Activated naive CD8-positive, alpha-beta T cell treated with anti-CD3 and anti-CD28 coated beads, Interleukin-2, amount 10 ng/mL, durations not matched to agents 7 days and 5 days (primary cell): ENCODE measurements at places on chromosomes 2 and 18. TPM values are rescaled to one million over a fixed set of nuclear protein-coding genes. Genes with fewer than 3 reads are reported as not detected.
A peak's percentile ranks its signal among the peaks of the same experiment; 100 is the strongest.

SH2D6 gene
- total RNA-seq: 0.94 TPM

EVX2 gene
- not detected for total RNA-seq

DNA sequence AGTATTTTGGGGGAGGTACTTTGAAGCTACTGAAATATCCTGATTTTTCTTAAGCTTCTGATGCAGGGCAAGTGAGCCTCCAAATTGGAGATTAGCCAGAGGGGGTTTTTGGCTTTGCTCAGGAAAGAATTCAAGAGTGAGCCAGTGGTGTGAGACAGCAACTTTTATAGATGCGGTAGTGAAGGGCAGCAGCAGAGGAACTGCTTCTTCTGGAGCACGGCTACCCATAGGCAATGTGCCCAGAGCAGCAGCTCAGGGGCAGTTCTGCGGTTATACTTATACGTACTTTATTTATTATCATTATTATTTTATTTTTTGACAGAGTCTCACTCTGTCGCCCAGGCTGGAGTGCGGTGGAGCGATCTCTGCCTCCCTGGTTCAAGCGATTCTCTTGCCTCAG, 19.8 kb upstream of the NT5DC4 start:
- H3K27ac ChIP-seq: no peak overlapping the region
- peaks cover 52% of the 10 kb centered on the region for H3K27me3 ChIP-seq
- peaks cover 17% of the 10 kb centered on the region for H3K4me1 ChIP-seq
- DNase-seq: no peak

GRCh38 chr2:166388481-166389070, 12.8 kb upstream of the SCN9A start:
- H3K27me3 ChIP-seq: no peaks in the 10 kb centered on the region
- no peak overlapping the region for H3K4me3 ChIP-seq

C2orf78 gene
- not detected for total RNA-seq

GRCh38 chr2:43453179-43454170, 142.4 kb downstream of the THADA start:
- no peak overlapping the region for H3K27ac ChIP-seq
- H3K36me3 ChIP-seq: peaks cover 27% of the 10 kb centered on the region
- no peaks in the 10 kb centered on the region for H3K27me3 ChIP-seq
- peaks cover 17% of the 10 kb centered on the region for H3K4me1 ChIP-seq
- DNase-seq: no peak

DNA sequence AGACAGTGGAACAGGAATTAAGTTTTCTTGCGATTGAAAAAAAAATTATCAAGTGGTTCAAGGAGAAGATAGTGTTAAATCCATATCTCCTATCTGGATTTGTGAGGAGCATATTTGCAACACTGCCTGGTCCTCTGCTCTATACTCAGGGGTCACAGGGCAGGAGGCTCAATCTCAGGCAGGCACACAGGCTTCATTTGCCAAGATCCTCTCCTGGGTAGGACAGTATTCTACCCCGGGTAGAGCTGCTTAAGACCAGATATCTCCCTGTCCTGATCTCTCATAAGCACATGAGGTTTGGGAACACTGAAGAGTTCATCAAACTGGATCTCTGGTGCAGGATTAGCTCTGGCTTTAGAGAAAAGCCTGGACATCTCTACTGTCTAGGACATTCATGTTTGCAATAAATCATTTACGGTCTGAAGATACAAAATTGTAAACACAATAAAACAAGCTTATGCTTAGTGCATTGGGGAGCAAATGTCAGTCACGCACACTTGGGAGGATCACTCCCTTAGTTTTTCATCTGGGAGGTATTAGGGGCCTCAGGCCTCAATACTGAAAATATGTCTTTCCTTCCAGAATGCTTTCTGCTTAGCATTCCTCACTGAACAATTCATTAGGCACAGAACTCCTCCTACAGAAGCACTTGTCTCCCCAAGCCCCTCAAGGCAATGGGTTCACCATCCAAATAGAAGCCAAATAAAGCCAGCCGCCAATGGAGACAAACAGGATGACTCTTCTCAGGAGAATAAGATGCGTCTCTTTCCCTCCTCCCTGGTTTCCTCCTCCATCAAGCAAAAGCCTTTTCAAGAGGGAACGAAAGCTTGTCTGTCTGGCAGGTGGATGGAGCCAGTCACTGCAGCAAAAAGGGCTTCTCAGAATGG, 34.1 kb upstream of the LCLAT1 start:
- no peak overlapping the region for H3K27ac ChIP-seq
- no peaks in the 10 kb centered on the region for H3K27me3 ChIP-seq
- no peak for DNase-seq
- no peaks in the 10 kb centered on the region for H3K36me3 ChIP-seq
- H3K4me1 ChIP-seq: peaks cover 21% of the 10 kb centered on the region

GRCh38 chr2:159797543-159798375, at the start of gene CD302:
Gene CD302, minus strand, starts transcription at chr2:159798208. Its CDS starts 10 bp downstream, at chr2:159798198.
- H3K4me3 ChIP-seq: peak within 1 kb of the TSS; percentile 75
- H3K27ac ChIP-seq: no peak within 1 kb of the TSS
- H3K27me3 ChIP-seq: peaks cover 49% of the 10 kb centered on the region
- H3K4me1 ChIP-seq: peaks cover 9% of the 10 kb centered on the region
- peaks cover 6% of the 10 kb centered on the region for H3K36me3 ChIP-seq
- DNase-seq: peak; percentile 43

DNA sequence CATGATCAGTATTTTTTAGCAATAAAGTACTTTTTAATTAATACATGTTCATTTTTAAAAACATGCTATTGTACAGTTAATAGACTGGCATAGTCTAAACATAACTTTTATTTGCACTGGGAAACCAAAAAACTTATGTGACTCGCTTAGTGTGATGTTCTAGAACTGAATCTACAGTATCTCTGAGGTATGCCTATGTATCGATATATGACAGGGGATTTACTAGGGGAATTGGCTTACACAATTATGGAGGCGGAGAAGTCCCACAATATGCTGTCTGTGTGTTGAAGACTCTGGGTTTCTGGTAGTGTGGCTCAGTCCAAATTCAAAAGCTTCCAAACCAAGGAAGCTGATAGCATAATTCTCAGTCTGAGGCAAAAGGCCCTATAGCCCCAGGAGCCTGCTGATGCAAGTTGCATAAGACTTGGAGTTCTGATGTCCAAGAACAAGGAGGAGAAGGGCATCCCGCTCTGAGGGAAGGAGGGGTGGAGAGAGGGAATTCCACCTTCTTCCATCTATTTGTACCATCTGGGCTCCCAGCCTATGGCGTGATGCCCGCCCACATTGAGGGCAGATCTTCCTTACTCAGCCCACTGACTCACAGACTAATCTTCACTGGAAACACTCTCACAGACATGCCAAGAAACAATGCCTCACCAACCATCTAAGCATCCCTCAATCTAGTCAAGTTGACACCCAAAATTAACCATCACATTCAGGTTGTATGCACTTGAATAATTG, 27.5 kb downstream of the ZNF638 start:
- no peak overlapping the region for H3K27ac ChIP-seq
- no peak overlapping the region for H3K4me3 ChIP-seq
- peaks cover 8% of the 10 kb centered on the region for H3K4me1 ChIP-seq
- DNase-seq: no peak

RGPD8 gene
- total RNA-seq: 12.2 TPM
